ENCODE measurements at places on chromosomes 12 and 14.

DNA sequence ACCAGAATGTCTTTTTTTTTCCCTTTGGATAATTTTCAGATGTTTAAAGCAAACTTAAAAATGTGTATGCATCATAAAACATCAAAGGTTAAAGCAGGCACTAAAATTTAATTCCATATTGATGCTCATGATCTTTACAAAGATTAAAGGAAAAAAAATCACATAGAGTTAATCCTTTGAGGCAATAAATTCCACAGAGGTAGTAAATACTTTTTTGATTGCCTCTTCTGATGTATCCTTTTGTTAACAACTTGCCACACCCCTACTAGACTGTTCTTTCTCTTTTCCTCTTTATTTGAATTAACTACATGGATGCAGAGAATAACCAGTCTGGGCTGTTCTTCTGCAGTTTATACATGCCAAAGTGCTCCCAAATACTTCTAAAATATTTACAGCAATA, 45.2 kb upstream of the KCNJ8 start:
- no peak for DNase-seq

DNA sequence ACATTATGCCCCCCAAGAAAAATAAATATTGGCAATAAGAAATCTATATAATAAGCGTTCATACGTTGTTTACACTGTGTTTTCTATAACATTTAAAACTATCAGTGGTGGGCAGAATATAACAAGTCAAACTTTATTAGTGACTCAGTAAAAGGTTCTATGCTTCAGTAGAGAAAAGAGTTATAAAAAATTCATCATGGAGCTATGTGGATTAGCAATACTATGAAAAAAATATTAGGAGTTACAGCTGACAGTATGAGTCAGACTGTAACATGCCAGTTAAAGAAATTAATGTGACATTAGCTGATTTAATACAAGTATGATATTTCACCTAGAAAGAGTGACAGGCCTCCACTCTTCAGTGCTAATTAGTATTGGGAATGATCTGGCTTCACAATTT, 125.1 kb upstream of the GARIN6 start:
- DNase-seq = no peak

- DNase-seq = no peak
Measured at GRCh38 chr14:24167469-24168114, 4.3 kb upstream of the REC8 start.

DNA sequence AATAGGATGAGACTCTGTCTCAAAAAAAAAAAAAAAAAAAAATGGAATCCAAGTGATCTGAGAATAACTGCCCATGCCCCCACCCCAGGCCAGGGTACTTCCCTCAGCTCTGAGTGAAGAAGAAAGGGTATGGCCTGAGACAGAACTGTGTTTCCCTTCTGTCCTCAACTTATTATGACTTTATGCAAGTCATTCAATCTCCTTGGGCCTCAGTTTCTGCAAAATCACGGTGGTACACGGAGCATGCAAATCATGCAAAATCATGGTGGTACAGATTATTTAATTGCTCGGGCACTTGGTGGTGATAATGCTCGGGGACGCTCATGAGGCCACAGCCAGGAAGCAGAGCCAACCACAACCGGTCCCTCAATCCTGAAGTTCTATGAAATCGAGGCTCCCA, 56.5 kb upstream of the TBX3 start:
- no peak for DNase-seq

DNA sequence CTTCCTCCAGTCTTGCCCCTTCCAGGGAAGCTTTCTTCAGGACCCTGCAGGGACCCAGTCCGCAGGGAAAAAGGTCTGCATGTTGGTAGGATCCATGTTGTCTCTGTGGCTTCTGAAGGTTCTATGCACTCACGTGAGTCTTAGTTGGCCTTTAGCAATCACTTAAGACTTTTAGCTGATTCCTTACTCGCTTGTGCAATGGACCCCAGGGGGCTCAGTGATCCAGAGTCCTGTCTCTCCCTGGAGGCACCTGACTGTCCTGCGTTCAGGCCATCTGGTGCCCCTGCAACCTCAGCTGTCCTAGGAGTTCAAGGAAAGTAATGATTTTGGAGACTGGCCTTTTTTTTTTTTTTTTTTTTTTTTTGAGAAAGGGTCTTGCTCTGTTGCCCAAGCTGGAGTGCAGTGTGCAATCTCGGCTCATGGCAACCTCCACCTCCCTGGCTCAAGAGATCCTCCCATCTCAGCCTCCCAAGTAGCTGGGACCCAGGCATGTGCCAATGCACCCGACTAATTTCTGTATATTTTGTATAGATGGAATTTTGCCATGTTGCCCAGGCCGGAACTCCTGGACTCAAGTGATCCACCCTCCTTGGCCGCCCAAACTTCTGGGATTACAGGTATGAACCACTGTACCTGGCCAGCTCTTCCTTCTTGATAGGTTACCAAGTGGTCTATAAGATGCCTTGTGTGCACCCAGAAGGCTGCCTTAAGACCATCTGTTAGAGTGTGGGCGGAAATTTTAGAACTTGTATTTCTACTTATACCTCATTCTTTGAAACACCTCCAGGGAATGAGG, 4.6 kb downstream of the IFI27L2 start:
- DNase-seq = no peak

DNA sequence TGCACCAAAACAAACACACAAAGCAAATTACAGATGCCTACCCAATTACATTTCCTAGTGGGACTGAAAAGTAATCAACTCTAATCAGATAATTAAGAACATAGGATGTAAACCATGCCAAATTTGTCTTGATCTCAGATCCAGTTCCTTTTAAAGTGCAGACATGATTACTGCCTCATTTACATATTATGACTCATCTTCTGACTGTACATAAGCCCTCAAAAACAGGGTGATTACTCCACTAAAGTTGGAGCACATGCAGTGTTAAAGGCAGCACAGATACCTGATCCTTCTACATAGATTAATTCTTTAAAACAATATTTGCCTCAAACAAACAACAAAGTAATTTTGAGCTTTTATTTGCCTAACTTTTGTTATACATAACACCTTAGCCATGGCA, 337.2 kb downstream of the RPS29 start:
- DNase-seq = no peak

- DNase-seq = peak; percentile 24
Measured at GRCh38 chr12:92649511-92650227, 53.1 kb upstream of the PLEKHG7 start.

DNA sequence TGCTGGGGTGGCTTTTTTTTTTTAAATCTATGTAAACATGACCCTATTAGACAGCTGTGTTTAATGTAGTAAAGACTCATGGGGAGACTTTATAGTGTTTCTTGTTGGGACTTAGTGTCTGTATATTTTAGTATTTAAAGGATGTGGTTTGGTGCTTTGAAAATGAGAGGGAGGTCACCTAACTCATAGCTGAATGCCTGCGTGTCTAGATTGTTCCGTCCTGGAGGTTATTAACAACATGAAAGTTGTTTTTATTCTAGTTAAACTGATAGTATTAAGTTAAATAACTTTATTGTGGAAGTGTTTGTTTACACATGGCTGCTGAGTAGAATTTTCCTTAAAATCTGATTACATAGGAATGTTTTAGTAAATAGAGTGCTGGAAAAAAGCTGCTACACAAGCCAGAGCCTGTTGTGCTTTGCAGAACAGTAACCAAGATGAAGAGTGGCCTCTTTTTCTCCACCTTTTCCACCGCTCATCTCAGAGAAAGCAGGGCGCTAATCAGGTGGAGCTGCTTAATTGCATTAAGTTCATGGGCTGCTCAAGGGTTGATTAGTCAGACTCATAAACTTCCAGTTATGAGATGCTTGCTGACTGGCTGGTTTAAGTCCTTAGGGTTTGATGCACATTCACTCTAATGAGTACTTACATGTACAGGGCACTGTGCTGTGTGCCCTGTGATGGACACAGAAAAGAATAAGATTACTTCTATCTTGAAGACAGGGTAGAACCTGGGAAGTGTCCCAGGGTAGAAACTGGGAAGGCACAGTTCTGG, 62.7 kb downstream of the FBXO34 start:
- no peak for DNase-seq

DNA sequence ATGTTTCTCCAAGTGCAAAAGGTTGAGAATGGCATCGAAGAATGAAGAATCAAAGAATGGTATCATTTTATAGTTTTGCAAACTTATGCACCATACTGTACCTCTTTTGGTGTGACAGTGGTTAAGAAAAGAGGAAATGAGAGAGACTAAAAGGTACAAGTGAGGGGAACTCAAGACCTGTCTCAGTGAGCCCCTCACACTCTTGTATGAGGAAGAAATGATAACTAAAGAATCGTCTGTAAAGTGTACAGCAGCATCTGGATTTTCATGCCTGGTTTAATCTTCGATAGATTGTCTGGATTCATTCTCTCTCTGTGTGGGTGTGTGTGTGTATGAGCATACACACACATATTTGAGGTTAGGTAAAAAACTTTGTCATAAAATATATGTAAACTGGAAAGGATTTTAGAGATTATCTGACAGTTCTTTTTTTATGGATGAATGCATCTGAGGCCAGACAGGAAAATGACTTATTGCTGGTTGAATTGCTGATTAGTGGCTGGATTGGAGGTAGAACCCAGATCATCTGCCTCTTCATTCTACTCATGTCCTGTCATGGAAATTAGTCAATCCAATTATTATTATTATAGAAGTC, 16.0 kb upstream of the SLC38A2 start:
- no peak for DNase-seq

DNA sequence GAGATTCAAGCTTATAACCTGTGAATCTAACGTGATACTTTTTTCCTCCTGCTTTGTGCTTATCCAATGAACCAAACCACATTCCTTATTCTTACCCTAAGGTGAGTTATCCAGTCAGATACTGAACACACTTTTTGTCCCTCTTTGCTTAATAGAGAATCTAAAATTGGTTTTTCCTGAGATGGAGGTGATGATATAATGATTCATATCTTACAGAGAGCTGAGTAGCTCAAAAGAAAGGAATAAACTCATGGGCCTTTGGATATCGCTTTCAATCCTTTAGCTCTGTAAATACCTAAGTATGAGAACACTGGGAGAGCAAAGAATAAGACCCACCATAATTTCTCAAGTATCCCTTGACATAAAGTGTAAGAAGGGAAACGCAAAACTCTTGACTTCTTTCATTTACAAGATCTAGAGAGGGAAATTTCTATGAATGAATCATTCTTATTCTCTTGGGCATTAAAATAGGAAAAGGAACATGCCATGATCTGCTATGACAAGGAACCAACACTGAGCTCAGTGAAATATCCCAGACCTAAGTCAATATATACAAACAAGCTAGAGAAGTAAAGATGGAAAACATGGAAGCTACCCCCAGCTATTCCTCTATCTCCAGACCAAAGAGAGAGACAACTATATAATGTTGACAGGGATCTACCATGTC, 81.8 kb upstream of the STAC3 start:
- DNase-seq = no peak

DNA sequence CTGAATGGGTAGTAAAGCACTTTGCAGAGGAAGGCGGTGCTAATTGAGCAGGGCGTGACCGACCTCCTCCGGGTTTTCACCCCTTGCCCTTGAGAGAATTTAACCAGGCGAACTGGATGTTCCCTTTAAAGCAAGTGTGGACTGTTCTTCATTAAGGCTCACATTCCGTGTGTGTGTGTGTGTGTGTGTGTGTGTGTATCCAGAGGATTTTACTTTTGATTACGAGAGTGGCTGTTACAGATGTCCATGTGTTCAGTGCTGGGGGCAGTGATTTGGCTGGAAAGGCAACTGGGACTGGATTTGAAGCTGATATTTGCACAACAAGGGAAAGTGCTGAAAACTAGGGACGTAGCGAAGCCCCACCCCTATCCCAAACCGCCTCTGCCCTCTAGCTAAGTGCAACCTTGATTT, 2.2 kb downstream of the TMEM132C start:
- DNase-seq = no peak

- DNase-seq = no peak
Measured at GRCh38 chr12:57143454-57143853, 4.0 kb downstream of the LRP1-AS start.

DNA sequence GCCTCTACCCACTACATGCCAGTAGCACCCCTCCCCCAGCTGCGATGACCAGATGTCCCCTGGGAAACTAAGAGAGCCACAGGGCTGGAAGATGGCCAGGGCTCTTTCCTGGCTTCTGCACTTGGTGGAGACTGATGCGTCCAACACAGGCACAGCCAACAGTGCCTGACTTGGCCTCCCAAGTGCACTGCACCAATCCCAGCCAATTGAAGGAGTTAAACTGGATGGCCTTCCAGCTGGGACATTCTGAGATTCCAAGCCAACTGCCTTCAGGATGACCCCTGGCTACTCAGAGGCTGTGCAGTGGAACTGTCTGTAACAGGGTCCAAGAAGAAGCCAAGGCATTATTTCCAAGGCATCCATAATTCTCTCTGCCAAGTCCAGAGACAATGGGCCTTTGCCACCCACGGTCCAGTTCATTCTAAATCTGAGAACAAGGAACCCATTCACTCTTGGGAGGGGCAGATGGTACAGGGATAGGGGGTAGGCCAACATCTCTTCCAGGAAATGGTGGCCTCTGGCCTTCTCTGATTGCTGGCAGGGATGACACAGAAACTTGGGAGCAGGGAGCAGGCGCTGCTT, 35.2 kb downstream of the PRIMA1 start:
- no peak for DNase-seq

- DNase-seq = no peak
Measured at GRCh38 chr12:7512553-7512952, 9.0 kb upstream of the CD163 start.

GRCh38 chr12:117850048-117850447, 118.7 kb downstream of the KSR2 start:
- DNase-seq = no peak

DNA sequence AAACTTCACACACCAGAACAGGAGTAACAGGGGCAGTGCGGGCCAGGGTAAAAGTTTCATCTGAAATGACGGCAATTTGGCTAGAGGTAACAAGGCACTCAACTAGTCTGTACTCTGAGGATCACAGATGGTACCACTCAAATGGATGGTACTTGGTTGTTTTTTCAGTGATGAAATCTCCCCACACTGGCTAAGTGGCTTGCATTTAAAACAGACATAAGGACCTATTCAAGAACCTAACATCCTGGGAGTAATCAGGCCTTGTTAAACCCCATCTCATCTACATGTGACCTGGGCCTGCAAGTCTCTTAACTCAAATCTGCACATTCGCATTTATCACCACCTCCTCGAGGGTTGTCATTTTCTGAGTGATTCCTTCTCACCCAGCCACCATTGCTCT, 90.8 kb downstream of the PRKAB1 start:
- no peak for DNase-seq

- DNase-seq = no peak
Measured at GRCh38 chr12:121610239-121611149, 15.8 kb upstream of the ORAI1 start.

GRCh38 chr12:122473543-122474323, 27.0 kb downstream of the ZCCHC8 start:
- peak; percentile 32 for DNase-seq

GRCh38 chr12:65162609-65163008, 6.8 kb upstream of the LEMD3 start:
- DNase-seq = no peak

Data from stimulated activated naive CD4-positive, alpha-beta T cell treated with Interleukin-2 at 50 U/mL for 16 hours (primary cell).